NCI-H2171 (cell line): ENCODE measurements at places on chromosomes 2 and 18.

DNA sequence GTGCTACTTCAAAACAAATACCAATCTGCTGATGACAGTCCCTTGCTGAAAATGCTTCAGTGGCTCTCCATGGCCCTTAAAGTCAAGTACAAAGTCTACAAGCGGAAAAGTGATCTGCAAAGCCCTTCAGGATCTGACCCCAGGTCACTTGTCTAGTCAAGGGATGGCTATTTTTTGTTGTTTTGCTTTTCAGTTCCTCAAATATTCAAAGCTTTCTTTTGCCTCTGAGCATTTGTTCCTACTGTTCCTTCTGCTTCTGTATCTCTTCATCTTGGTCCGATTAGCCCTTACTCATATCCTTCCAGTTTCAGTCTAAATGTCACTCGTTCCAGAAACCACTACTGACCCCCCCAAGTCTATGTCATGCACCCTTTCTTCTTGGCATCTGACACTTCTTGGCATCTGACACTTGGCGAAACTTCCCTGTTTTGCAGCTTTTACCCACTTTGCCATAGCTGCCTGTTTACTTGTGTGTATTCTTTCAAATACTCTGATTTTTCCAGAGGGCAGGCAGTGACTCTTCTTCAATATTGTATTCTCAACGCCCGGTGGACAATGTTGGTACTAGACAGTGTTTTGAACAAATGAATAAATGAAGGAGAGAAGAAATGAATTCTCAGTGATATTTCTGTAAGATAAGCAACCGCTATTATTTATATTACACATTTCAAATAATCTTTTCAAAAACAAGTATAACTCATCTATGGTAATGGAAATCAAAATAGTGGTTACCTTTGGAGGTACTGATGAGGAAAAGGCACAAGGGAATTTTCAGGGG lies 175.9 kb upstream of the FN1 start:
- no peak for DNase-seq

DNA sequence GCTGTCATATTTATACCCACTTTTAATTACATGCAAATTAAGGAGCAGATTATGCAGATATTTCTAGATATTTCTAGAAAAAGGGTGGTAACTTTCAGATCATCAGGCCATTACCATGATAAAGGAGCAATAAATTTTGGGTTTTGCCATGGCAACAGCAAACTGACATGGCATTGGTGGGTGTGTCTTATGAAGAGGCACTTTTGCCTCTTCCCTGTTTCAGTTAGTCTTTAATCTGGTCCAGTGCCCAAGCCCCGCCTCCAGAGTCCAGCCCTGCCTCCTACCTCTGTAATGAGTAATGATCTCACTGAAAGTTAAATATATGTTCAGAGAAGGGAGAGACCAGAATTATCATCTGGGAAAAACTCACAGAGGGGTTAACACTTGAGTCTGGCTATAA lies 124.8 kb downstream of the SCG2 start:
- no peak for DNase-seq

GRCh38 chr2:99772591-99773331 lies 282.9 kb upstream of the REV1 start:
- DNase-seq = no peak

DNA sequence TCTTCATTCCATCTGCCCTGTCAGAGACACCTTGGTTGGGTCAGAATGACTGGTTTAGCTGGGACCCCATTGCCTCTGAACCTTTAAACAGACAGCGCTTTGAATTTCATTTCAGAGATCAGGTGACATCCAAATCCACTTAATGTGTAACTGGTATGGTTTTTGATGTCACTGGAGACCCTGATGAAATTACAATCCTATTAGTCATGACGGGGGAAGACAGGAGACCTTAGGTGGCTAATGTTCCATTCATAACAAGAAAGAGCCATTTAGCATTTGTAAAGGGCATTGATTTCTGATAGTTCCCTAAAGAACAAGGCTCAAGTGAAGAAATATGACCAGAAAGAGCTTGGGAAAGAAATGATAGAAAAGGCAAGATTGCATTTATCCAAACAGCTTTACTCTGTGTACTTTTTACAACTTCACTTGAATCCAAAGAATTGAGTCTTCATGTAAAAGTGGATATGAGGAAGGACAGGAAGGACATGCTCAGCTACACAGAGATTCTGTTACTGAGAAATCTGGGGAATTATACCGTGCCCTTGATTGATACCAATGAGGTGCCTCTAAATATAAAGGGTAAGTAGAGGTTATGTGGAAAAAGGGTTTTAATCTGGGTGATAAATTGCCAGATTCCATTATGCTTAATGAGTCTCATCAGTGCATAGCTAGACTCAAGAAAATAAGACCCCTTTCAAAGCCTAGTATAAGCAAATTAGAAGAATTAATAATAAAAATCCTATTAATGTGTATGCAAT lies 198.2 kb downstream of the NCKAP5 start:
- DNase-seq = no peak

- DNase-seq = no peak
Observed at GRCh38 chr2:134771313-134771801, 52.6 kb upstream of the TMEM163 start.

DNA sequence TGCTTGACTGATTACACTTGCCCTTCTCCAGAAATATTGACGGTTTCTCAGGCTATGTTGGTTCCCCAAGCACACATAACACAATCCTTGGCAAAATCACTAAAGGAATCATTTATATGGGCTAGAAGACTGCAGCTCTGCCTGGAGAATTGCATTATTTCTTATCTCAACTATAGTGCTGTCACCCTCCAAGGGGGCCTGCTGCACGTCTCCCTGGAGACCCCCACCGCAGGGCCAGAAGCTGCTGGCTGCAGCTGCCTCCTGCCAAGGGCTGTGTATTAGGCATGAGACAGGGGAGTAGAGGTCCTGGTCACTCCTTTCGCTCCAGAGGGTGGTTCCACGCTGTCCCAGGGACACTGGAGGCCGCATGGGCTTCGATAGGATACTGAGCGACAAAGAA lies 76.6 kb downstream of the LRRC30 start:
- DNase-seq = no peak

- DNase-seq = no peak
Observed at GRCh38 chr2:191170301-191170636, 19.5 kb upstream of the STAT4 start.

GRCh38 chr2:25274868-25275574 lies 66.7 kb downstream of the DNMT3A start:
- DNase-seq = no peak

GRCh38 chr2:116820986-116821385 lies 993.5 kb upstream of the DDX18 start:
- DNase-seq = no peak

- DNase-seq = no peak
Observed at GRCh38 chr2:204897561-204897960, 352.3 kb downstream of the PARD3B start.

- DNase-seq = no peak
Observed at GRCh38 chr2:157032017-157032416, 225.5 kb upstream of the GALNT5 start.

DNA sequence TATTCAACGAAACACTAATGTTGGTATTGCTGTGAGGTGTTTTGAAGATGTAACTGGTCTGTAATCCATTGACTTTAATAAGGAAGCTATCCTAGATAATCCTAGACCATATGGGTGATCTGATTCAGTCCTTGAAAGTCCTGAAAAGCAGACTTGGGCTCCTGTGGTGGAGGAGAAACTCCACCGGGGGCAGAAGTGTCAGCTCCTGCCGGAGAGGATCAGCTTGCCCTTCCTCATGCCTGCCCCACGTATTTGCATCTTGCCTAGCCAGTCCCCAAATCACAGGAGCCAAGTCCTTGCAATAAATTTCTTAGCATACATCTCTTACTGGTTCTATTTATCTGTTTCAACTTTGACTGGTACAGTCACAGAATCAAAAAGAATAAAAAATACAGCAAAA lies 144.2 kb upstream of the DLGAP1 start:
- DNase-seq = no peak

DNA sequence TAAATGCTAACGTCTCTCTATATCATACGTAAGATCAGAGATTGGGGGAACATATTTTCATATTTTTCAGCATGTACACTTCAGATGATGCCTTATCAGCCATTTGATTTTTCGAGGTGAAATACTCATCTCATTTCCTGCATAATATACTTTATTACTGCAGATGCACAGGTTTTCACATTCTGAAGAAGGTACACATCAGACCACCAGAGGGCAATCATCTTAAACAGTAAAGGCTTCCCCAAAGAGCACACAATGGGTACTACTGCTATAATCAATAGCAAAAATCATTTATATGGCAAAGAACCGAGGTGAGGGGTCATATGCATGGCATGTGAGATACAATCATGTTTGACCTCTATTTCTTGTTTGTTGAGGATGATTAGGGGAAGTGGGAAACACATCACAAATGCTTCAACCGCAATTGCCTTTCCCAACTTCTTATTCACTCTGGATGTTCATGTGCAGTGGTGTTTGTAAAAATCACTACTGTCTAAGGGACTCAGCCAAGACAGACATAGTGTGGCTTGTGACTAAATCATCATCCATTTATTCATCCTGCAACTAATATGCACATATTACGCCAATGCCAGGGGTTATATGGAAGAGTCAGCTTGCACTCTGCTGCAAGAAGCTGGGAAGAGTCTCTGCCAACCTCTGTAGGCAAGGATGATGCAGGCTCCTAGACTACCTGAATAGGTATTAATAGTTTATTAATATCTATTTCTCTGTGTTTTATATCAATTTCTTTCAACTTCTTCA lies 118.7 kb downstream of the EPB41L3 start:
- DNase-seq = peak; percentile 47

DNA sequence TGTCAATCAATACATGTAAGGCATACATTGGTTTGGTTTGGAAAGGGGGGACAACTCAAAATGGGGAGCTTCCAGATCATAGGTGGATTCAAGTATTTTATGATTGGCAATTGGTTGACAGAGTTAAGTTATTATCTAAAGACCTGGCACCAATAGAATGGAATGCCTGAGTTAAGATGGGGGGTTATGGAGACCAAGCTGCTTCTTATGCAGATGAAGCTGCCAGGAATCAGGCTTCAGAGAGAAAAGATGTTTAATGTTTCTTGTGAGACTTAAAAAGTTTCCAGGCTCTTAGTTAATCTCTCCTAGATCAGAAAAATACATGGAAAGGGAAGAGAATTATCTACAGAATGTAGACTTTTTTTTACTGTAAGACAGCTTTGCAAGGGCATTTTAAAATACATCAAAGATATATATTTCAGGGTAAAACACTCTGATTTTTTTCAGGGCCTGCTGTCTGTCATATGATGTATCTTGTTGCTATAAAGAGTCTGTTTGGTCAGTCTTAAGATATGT lies 1343.2 kb upstream of the LRRTM1 start:
- no peak for DNase-seq

- no peak for DNase-seq
Observed at GRCh38 chr2:237879058-237879430, 19.6 kb downstream of the RAMP1 start.

DNA sequence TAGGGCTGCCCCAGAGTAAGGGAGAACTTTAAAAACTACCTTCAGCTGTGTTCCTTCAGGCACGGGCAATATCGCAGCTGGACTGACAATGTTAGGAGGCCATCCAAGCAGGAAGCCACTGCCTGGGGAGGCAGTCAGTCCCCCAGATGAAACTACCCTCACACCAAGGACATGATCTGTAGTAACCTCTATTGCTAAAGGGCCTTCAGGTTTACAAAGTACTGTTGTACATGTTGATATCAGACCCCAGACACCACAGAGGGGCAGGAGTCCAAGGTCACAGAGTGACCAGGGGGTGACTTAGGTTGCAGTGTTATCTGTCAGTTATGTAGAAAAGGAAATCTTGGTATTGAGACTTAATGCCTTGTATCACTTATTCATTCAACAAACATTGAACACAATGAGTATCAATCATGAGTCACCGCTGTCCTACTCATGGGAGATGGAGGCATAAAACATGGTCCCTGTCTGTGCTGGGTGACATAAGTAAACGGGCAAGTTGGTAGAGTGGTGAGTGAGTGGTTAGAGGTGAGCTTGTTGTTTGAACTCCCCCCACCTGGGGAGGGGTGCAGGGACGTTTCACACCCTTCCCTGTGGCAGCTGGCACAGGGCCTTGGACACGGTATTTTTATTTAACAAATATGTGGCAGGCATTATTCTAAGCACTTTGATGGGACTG lies 7.1 kb downstream of the CABLES1 start:
- DNase-seq = no peak

- DNase-seq = no peak
Observed at GRCh38 chr2:215476424-215476823, 40.6 kb upstream of the FN1 start.

DNA sequence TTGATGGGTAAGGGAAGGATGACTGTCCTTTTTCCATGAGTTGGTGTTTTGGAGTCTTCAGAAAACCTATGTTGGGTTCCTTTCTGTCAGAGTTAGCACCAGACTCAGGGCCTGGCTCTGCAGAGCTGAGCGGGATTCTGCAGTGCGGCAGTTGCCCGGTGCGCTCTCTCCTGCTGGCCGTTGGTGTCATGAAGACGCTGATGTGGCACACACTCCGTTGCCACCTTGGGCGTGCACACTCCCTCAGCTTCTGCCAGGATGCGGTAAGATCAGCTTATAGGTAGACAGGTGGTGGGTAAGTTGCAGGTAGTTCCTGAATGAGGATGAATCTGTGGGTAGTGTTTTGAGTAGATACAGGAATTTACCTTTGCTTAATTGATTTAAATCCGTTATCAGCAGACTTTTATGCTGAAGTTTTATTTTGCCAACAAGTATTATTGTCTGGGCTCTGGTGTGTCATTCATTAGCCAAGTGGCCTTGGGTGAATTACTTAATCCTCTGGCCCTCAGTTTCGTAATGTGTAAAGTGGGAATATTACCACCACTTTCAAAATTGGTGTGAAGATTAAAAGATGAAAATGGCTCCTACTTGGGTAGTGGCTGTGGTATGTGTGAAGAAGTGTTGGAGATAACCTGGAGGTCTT lies 26.8 kb downstream of the DGKD start:
- no peak for DNase-seq

GRCh38 chr2:96880891-96881273 lies 11.0 kb upstream of the SEMA4C start:
- no peak for DNase-seq

DNA sequence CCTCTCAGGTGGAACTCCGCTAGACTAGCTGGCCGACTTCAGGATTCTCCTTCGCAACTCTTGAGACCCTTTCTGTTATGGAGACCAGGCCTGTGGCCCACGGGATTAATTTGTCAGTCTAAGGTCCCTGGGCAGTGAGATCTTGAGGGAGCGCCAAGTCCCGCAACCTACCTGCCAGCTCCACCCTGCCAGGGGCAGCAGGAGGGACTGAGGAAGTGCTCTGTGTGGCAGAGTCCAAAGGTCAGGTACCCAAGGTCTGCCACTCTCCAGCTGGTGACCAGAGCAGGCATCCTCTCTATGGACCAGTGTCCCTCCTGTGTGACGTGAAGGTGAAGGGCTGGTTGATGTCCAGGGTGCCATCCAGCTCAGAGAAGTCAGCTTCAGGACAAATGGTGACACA lies 4.3 kb upstream of the SPATA3 start:
- no peak for DNase-seq
